Germinal center (tissue), 1 donor: ENCODE measurements at places on chromosomes 2 and 18.

DNA sequence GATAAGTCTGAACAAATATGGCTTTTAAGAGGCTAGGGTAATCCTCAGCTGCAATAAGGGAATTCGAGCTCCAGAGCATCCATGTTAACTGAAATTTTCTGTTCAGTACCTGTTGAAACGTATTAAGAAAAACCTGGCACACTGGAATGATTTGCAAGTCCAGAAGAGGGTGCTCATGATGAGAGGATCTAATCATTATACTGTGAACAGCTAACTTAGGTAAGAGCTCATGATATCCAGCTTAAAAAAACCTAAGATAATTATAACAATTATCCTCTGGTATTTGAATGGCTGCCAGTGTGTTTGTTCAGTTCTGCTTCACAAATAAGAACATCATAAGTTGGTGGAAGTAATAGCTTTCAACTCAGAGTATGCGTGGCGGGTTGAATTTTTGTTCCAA lies 1118.3 kb upstream of the DDX18 start:
- DNase-seq, result no peak

- no peak for DNase-seq
These were observed 427.0 kb downstream of the LPIN1 start for GRCh38 chr2:12173271-12173942.

- no peak for DNase-seq
These were observed 69.0 kb downstream of the CTAGE1 start for GRCh38 chr18:22348521-22349316.

DNA sequence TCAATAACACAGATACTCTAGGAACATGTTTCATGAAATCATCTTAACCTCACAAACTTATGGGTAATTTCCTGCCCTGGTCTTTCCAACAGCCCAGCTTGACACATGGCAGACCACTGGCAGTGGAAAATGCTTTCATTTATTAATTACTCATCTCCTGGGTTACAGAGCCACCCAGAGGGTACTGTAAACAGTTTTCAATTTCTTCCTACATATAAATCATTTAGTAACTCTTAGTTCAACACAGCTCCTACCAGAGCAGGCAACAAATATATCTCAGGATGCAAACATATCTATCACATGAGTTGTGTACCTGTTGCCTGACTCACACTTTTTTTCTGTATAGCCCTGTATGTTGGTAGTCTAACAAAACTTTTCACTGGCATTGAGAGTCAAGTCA lies 99.2 kb upstream of the VRK2 start:
- no peak for DNase-seq

GRCh38 chr2:151770995-151771394 lies 36.7 kb upstream of the NEB start:
- no peak for DNase-seq

DNA sequence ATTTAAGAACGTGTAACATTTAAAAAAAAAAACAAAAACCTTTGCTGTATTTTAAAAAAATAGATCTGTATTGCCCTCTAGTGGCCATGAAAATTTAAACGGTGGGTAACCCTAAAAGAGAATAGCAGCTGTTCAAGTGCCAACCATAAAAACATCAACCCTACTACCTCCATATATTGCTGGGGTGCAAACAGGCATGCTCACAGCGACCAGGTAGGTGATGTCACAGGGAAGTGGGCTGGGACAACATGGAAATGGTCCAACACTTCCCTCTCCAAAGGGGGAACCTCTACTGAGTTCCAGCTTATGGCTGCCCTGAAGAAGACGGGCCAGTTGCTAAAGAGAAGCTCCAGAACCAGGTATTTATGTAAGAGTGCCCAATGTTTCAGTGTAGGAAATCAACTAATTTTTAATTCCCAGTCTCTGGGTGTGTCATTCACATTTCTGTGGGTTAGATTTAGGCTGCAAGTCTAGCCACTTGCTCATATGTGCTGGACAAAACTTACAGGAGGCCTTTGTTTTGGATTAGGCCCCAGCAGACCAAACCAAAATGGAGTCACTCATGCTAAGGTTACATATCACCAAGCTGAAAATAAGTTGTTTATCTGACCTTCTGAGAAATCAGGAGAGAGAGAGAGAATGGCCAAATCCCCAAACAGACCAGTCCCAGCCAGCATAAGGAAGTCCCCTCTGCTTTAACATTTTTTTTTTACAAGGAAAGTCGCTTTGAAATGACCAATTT lies 54.5 kb downstream of the SKA1 start:
- peak; percentile 19 for DNase-seq

DNA sequence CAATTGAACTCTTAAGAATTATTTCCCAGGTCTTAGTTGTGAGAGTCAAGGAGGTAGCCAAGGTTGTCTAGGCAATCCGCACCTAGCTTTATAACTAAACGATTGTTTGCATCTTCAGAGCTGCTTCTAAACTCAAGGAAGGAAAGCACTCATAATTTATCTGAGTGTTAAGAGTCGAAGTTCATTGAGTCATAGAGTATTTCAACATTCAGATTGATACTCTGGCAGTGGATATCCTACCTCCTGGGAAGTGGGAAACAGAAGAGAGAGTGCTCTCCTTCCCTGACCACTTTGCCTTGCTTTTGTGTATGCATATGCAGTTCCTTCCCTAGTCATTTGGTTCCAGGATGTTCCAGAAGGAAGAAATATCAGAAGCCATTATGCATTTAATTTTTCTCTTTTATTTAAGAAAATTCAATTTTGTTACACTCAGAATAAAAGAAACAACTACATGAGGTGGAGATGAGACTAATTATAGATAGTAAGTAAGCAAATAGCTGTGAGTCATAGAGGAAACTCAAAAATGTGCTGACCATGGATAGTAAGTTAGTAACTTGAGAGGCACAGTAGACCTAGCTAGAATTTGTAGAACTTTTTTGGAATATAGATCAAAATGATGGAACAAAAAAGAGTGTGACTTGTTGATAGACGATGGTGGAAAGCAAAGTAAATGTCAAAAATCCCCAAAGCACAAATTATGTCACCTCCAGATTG lies 35.4 kb upstream of the FSHR start:
- DNase-seq, result no peak

- DNase-seq, result peak; percentile 47
These were observed 558 bp downstream of the TTC39C start for GRCh38 chr18:24014986-24015638.

- DNase-seq, result no peak
These were observed 1.1 kb downstream of the SH3RF3 start for GRCh38 chr2:109129921-109130722.

GRCh38 chr2:64137567-64137966 lies 6.7 kb downstream of the PELI1 start:
- no peak for DNase-seq

- no peak for DNase-seq
These were observed 77.1 kb downstream of the SPIRE1 start for GRCh38 chr18:12580630-12581342.

GRCh38 chr2:176814740-176815367 lies 397.7 kb upstream of the HNRNPA3 start:
- DNase-seq, result peak; percentile 36

DNA sequence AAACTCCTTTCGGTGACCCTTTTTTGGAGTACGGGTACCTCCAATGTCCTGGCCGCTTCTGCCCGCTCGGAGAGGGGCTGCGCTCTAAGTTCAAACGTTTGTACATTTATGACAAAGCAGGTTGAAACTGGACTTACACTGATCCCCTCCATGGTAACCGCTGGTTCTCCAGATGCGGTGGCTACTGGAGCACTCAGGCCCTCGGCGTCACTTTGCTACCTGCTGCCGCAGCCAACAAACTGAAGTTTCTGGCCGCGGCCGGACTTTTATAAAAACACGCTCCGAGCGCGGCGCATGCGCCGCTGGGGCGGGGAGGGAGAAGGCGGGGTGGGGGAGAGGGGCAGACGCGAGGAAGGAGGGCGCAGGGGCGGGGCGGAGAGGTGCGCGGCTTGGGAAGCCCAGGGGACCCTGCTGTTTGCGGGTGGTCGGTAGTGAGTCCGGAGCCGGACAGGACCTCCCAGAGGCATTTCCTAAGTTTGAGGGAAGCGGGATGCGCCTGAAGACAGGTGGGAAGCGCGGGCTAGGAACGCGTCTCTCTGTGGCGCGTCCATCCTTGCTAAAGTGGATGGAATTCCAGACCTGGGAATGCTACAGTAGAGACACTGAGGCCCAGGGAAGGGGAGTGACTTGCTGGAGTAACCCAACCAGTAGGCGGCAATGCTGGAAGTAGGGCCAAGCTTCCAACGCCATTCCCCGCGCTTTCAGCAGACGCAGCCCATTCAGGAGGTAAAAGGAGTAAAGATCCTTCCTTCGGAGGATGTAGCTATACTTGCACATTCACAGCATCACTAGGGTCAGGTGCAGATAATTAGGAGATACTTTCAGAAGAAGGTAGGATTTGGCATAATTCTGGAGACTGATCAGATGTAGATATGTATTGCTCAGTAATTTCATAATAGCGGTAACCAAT lies at the start of gene CXCR4:
CXCR4 (minus strand) TSS at position 241 of the 910 bp plus-strand sequence; CDS start at position 152, 89 bp downstream.
- DNase-seq, result peak; percentile 91

DNA sequence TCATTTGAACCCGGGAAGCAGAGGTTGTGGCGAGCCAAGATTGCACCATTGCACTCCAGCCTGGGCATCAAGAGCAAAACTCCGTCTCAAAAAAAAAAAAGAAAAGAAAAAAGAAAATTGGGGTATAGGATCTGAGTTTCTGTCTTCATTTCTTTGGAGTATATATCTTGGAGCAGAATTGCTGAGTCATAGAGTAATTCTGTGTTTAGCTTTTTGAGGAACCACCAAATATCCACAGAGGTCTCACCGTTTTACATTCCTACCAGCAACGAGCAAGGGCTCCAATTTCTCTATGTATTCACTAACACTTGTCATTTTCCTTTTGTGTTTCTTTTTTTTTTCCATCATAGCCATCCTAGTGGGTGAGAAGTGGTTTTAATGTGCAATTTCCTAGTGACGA lies 87.6 kb upstream of the TEX51 start:
- no peak for DNase-seq

DNA sequence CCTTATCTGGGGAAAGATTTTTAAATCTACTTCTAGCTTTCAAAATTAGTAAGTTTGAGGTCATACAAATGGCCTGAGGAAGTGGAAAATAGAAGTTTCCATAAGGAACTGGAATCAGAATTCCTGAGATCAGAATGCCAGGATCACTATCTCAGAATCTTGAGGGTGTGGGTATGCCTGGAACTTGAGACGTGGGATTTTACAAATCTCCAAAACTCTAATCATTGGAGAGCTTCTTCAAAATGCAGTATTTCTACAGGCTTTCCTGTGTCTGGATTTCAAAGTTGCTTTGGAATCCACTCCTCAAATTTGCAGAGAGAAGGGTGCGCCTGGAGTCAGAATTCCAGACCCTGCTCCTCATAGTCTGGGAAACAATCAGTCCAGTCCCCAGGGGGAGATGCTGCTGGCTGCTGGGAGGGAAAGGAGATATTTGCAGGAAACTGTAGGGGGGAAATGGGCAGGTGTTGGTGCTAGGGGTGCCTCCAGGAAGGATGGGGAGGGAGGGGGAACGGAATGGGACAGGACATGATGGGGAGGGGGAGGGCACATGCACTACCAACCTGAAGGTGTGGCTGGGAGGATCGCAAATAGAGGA lies 31.0 kb upstream of the CATIP start:
- DNase-seq, result no peak

GRCh38 chr2:23422089-23423061 lies 37.4 kb downstream of the KLHL29 start:
- DNase-seq, result no peak

DNA sequence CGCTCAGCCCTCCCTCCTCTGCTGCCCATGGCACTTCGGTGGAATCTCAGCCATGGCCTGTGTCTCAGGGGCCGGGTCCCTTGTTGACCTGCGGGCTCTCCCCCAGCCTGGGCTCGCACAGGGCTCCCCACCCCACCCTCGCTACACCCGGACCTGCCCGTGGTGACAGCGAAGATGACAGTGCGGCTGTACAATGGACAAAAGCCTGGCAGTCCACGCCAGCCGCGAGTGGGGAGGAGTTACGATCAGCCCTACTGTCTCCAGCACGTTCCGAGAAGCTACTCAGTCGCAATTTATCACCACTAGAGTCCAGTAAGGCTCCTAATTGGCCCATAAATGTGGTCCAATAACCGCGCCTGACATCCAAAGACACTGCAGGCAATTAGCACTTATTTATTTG lies 31.6 kb downstream of the GBX2 start:
- DNase-seq, result no peak

GRCh38 chr2:168962636-168963035 lies 61.5 kb downstream of the G6PC2 start:
- DNase-seq, result no peak

GRCh38 chr2:99084256-99084655 lies 57.3 kb upstream of the C2orf15 start:
- no peak for DNase-seq

GRCh38 chr2:99827296-99827999 lies 314.9 kb downstream of the AFF3 start:
- peak; percentile 47 for DNase-seq
